Astrocyte (in vitro differentiated cells and primary cell): ENCODE measurements at places on chromosomes 13 and 19. TPM values are rescaled to one million over a fixed set of nuclear protein-coding genes. Genes with fewer than 3 reads are reported as not detected.

The TEX26 gene
- not detected in 2 replicates for total RNA-seq

DNA sequence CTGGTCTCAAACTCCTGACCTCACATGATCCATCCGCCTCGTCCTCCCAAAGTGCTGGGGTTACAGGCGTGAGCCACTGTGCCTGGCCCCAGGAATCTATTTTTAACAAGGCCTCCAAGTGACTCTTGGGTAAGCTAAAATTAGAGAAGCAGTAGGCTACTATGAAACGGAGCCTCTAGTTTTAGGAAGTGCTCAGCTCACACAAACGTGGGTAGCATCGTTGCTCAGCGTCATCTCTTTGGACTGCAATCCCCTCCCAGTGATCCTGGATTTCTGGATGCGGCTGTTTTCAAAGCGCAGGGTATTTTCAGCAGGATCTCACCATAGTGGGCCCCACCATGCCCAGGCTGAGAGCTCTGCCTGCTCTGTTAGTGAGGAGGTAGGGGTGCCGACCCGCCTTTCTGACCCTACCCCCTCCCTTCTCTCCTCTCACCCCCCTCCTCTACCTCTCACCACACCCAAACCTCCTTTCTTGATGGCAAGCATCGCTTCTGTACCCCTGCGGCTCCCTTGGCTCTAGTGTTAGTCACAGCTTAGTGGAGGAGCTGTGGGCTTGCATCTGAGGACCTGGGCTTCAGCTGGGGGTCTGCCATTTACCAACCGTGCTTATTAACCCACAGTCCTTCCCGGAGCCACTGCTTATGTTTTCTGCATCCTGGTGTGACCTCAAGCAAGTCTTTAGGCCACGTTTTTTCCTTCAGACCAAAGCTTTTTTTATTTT, 34.2 kb downstream of the GJA3 start:
- H3K4me3 ChIP-seq: no peak overlapping the region
- H3K27ac ChIP-seq: no peak overlapping the region
- H3K36me3 ChIP-seq: no peaks in the 10 kb centered on the region
- peaks cover 24% of the 10 kb centered on the region for H3K4me1 ChIP-seq

DNA sequence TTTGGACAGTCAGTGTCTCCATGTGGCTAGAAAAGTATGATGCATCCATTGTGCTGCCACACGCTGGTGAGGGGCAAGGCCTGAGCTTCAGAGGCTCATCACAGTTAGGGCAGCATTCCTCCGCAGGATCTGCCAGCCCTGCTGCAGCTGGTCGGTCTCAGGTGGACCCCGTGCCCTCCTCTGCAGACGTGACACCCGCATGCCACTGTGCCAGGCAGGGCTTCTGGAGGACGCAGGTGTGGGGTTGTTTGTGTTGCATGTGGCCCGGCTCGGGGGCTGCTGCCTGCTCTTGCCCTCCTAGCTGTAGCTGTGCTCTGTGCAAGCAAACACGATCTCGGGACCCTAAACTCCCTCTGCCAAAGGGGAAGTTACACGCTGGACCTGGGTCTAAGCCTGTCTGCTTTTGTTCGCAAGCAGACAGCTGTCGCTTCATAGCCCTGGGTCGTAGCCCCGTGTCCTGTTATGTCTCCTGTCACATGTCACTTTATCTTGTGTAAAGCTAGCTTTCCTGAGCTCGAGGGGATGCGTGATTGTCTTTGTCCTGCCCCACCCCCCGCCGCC, 45.3 kb downstream of the SLC7A9 start:
- no peaks in the 10 kb centered on the region for H3K4me1 ChIP-seq
- H3K27ac ChIP-seq: no peak overlapping the region
- DNase-seq: no peak
- H3K27me3 ChIP-seq: peaks cover 17% of the 10 kb centered on the region

DNA sequence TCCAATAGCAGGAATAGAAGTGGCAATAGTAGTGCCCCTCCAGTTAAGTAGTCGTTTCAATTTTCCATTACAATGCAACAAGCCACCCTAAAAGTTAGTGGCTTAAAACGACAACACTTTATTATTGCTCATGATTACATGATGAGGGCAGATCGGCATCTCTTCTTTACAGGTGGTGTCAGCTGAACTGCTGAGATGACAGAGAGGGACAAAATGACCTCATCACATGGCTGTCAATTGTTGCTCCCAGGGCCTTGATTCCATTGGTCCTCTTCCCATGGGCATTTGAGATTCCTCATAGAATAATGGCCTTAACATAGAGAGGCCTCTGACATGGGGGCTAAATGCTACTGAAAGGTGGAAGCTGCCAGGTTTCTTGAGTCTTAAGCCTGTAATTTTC, 679.8 kb upstream of the KLHL1 start:
- no peaks in the 10 kb centered on the region for H3K27me3 ChIP-seq
- H3K4me3 ChIP-seq: no peak overlapping the region
- H3K27ac ChIP-seq: no peak overlapping the region
- DNase-seq: no peak
- no peaks in the 10 kb centered on the region for H3K36me3 ChIP-seq

- H3K27ac ChIP-seq: no peak overlapping the region
- H3K4me1 ChIP-seq: no peaks in the 10 kb centered on the region
- no peak for DNase-seq
- no peaks in the 10 kb centered on the region for H3K36me3 ChIP-seq
Observed at GRCh38 chr19:23993440-23993839, 78.8 kb downstream of the ZNF726 start.
